ENCODE measurements at places on chromosomes 6 and 20. TPM values are rescaled to one million over a fixed set of nuclear protein-coding genes. Genes with fewer than 3 reads are reported as not detected.

DNA sequence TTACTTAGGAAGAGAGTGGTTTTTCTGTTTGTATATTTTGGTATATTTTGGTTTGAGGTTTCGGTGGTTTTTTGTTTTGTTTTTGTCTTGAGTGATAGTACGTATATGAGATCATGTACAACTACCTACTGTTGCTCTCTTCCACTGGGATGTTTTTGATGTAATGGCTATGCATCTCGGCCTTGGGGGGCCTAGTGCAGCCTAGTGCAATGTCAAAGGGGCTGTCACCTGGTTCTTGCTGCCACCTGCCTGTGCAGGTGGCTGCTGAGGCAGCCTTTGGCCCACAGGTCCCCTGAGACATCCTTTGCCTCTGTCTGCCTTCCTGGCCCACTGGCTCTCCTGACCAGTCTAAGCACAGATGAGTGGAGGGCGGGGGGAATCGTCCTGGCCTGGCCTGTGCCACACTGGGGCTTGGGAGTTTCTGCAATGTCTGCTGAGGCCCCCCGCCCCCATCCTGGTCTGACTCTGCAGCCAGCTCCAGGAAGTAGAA, 546.6 kb downstream of the CD83 start:
- DNase-seq: peak; percentile 38

- no peak for DNase-seq
These were observed 8.5 kb downstream of the CD164 start for GRCh38 chr6:109373762-109374161.

GRCh38 chr6:79302341-79302740, 67.9 kb upstream of the HMGN3 start:
- DNase-seq: no peak

GRCh38 chr6:12009180-12009685, 2.9 kb upstream of the HIVEP1 start:
- DNase-seq: no peak

LGSN gene
- total RNA-seq: not detected

GRCh38 chr6:133179481-133179880, 61.7 kb upstream of the EYA4 start:
- DNase-seq: no peak

DNA sequence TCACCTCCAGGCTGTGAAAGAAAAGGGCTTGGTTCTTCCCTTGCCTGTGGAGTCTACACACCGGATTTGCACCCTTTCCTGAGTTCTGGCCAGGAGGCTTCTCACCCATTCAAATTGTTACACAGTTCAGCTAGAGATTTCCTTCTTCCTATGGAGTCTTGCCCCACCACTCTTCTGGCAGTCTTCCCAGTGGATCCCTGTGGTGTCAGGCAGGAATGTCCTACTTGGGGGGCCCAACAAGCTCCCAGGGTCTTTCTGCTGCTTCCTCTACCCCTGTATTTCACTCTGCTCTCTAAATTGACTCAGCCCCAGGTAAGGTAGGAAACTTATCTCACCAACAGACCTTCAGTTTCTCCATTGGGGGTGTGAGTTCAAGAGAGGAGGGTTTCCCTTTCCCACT, 14.0 kb upstream of the CST9L start:
- no peak for DNase-seq

GRCh38 chr6:159380114-159380513, 210.9 kb downstream of the FNDC1 start:
- no peak for DNase-seq

SRSF3 gene
- 572 TPM for total RNA-seq

GRCh38 chr6:53128842-53129241, 19.8 kb downstream of the GCM1 start:
- DNase-seq: no peak

DNA sequence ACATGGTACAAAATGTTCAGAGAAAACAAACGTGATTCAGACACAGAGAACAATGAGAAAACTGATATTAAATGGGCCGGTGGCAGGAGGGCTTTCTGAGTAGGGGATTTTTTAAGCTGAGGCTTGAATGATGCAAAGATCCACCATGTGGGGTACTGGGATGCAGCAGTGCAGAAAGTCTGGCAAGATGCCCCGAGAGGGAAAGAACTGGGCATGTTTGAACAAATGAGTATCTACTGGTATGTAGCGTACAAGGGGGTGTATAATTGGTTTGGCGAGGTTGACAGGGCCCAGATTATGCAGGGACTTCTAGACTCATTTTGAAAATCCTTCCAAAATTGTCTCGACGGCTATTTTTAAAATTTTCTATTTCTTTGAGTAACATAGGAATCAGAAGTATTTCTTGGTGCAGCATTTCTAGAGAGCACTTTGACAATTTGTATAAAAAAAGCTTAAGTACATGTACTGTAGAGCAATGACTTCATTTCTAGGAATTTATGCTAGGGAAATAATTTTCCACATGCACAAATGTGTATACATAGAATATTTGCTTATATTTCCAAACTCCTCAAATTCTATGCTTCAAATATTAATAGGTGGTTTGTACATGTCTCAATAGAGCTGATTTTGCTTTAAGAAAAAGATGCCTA, 119.6 kb upstream of the DOK5 start:
- DNase-seq: no peak
